ENCODE measurements at places on chromosomes 1 and 21. TPM values are rescaled to one million over a fixed set of nuclear protein-coding genes. Genes with fewer than 3 reads are reported as not detected.

DNA sequence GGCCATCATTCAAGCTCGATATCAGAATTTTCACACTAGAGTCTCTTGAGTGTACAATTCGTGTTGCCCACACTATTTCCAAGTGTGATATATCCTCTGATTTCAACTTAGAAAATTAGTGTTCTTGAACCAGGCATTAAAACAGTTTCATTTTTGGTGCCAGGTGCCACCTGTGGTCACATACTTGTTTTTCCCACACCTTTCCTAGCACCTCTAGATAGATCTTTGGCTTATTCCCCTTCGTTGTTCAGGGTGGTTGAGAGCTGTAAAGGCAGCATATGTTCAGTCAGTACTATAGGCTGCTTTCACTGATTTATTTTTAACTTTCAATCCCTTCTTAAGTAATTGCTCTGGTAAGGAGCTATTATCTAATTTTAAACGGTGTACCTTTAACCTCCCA lies 131.1 kb downstream of the NEK7 start:
- no peak for DNase-seq

- DNase-seq = peak; percentile 88
These were observed 34.4 kb downstream of the COL18A1 start for GRCh38 chr21:45439161-45439872.

- DNase-seq = no peak
These were observed 32.4 kb downstream of the KIF1B start for GRCh38 chr1:10242811-10243210.

DNA sequence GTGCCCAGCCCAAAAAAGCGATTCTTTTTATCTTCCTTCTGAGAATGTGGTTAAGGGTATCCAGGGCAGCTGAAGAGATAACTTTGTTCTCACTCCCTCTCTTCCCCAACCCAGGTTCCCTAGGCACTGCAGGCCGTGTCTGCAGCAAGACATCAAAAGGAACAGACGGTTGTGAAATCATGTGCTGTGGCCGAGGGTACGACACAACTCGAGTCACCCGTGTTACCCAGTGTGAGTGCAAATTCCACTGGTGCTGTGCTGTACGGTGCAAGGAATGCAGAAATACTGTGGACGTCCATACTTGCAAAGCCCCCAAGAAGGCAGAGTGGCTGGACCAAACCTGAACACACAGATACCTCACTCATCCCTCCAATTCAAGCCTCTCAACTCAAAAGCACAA lies 11.4 kb downstream of the WNT2B start:
- DNase-seq = no peak

- no peak for DNase-seq
These were observed 65.2 kb downstream of the PSMG1 start for GRCh38 chr21:39118061-39118460.

- DNase-seq = no peak
These were observed 472.1 kb downstream of the PTPRU start for GRCh38 chr1:29708381-29708780.

DNA sequence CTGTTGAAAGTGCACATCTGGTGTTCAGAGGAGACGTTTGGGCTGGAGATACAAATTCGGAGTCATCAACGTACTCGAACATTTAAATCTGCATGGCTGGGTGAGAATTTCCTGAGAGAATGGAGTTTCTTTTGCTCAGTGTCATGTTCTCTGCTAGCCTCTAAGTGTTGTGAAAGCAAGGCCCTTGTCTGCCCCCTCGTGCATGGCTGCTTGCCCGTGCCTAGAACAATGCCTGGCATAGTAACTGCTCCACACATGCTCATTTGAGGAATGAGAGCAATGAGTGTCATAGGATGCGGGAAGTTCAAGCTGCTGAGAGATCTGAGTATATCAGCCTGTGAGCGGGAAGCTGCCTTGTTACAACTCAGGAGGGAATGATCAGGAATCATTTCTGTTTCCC lies 171.1 kb upstream of the CSF3R start:
- DNase-seq = no peak

DNA sequence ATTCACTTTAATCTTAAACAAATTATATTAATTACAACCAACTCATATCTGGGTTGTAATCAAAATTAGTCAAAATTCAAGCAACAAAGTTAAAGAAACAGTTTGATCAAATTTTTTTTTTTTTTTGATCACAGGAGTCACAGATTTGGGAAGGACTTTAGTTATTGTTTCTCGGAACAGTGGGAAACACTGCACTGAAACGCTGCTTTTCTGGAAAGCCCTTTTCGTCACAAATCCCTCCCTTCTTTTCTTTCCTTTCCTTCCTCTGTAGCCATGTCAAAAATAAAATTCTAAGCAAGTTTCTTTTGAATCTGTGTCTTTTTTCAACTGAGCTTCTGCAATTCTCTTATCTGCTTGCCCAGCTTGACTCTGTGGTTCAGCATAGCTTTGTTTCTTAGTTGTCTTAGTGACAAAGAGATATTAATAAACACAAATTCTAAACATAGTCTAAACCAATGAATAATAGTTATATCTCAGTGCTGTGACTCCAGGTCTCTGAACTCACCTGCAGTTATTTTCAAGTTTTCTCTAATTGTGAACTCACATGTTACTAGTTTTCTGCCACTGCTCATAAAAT lies 53.8 kb downstream of the PTGS2 start:
- no peak for DNase-seq

GRCh38 chr1:7383671-7384520 lies 387.2 kb upstream of the VAMP3 start:
- DNase-seq = no peak

DNA sequence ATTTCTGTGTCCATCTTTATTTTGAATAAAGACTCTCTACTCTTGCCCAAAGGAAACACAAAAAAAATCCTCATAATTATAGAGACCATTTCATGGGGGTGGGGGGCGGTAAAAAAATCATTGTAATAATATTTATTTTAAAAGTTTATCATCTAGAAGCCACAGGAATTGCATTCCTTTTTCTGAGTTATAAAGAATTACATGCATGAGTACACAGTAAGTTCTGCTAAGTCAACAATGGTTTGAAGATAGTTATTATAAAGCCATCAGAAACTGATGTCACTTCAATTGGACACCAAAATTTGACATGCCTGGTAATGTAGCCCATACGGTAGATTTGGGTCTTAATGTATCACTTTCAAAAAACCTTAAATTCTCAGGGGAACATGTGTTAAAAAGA lies 478.1 kb upstream of the NR5A2 start:
- DNase-seq = no peak

The C1orf53 gene
- total RNA-seq = 0.97 TPM

The PDC gene
- not detected for total RNA-seq

The GREM2 gene
- total RNA-seq = not detected

The OR14K1 gene
- not detected for total RNA-seq

The MYOG gene
- not detected for total RNA-seq

The SELP gene
- 0.13 TPM for total RNA-seq

All from activated CD8-positive, alpha-beta T cell treated with anti-CD3 and anti-CD28 coated beads, Interleukin-2, amount 10 ng/mL, durations not matched to agents 7 days and 5 days (primary cell).